ENCODE measurements at places on chromosomes 7 and 10. TPM values are rescaled to one million over a fixed set of nuclear protein-coding genes. Genes with fewer than 3 reads are reported as not detected.

FAM25C gene
- not detected for total RNA-seq

PTPRN2 gene
- total RNA-seq = 6.6 TPM

ZFYVE27 gene
- total RNA-seq = 33.4 TPM

STEAP4 gene
- 89.8 TPM for total RNA-seq

PDZD8 gene
- 30.2 TPM for total RNA-seq

FFAR4 gene
- total RNA-seq = 1.5 TPM

PSD gene
- 1.1 TPM for total RNA-seq

STOX1 gene
- 3.5 TPM for total RNA-seq

ENTPD1 gene
- total RNA-seq = 33.0 TPM

PRR15 gene
- not detected for total RNA-seq

GAD2 gene
- total RNA-seq = not detected

PHYHIPL gene
- total RNA-seq = 0.20 TPM

DMTF1 gene
- 111 TPM for total RNA-seq

SPDYE6 gene
- not detected for total RNA-seq

NPSR1 gene
- not detected for total RNA-seq

Measured in tibial nerve (tissue), 4 donors.